Left ventricle myocardium inferior (tissue), 1 donor: ENCODE measurements at places on chromosomes 1 and 21. TPM values are rescaled to one million over a fixed set of nuclear protein-coding genes. Genes with fewer than 3 reads are reported as not detected.

- no peak for DNase-seq
Measured at GRCh38 chr1:118160806-118161205, 24.2 kb downstream of the SPAG17 start.

DNA sequence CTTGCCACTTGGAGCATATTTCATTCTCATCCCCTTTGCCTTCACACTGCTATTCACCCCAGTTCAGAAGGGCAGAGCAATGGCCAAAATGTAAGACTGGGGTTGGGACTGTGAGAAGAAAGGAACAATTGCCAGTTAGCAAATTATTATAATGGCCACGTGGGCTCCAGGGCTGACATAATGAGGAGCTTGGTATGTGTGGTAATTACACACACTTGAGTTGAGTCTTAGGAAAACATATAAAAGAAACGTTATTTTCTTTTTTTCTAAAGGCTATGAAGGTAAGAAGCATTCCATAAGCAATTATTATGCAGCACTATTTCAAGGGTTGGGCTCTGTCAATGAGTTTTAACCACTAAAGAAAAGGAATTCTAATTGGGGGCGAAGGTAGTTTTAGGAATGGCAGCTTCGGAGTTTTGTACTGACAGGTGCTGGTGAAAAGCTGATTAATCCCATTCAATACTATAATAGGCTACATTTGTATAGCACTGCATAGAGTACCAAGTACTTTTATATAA, 32.5 kb upstream of the BCL10 start:
- DNase-seq = no peak

DNA sequence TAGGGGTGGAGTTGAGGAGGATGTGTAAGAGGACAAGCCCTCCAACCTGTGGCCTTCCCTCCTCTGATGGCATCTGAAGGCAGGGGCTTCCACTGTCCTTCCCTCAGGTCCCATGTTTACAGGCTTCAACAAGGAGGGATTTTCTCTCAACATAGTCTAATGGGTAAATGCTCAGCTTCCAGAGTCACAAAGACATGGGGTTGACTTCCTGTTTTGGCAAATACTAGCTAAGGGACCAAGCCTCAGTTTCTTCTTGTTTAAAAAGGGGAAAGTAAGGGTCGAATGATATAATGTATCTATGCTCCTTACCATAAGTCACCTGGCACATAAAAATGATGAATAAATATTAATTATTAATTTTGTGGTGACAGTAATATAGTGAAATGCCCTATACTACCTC, 3.1 kb downstream of the SV2A start:
- no peak for DNase-seq

GRCh38 chr1:20367626-20368025, 77.0 kb downstream of the VWA5B1 start:
- DNase-seq = no peak

- no peak for DNase-seq
Measured at GRCh38 chr1:212238552-212238951, 46.7 kb upstream of the PPP2R5A start.

DNA sequence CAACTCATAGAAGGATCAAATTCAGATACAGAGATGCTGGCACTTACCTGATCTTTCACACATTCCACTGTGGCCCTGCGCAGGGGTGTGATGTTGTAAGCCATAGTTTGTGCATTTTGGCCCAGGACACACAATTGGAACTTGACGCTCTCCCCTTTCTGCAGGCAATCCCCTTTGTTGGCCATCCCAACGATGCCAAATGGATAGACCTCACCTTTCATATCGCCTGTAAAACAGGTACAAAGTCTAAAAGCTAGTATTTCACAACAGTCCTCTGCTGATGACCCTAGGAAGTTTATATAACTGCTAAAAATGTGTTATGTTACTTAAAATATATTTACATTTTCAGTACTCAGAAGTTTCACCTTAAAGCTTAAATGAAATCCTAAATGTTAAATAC, 3.9 kb upstream of the NRAS start:
- DNase-seq = no peak

DNA sequence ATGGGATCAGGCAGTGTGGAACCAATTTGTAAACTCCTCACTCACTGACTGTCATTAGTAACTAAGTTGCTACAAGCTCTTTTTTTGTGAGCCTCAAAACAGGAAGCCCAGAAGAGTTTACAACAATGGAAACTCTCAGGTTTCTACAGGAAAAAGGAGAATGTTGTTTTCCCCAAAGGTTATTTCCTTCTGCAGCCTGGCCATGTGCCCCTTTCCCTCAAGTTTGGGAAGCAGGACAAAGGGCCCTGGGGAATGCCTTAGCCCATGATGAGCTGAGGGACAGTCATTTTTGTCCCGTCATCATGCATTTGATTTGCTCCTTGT, 395.9 kb downstream of the KIF26B start:
- DNase-seq = no peak

- no peak for DNase-seq
Measured at GRCh38 chr1:162629077-162629627, 3.1 kb upstream of the DDR2 start.

GRCh38 chr1:115330480-115331013, 7.5 kb downstream of the NGF start:
- DNase-seq = no peak

MSH4 gene
- total RNA-seq = 0.25 TPM

VAMP3 gene
- total RNA-seq = 75.9 TPM

TFF3 gene
- 2.9 TPM for total RNA-seq

MIXL1 gene
- total RNA-seq = not detected

ATPAF1 gene
- total RNA-seq = 235 TPM

RHBDL2 gene
- total RNA-seq = not detected
